Kidney (tissue), 22 donors: ENCODE measurements at places on chromosomes 1 and 21.

- no peak for DNase-seq
Measured at GRCh38 chr1:168202941-168203654, 22.7 kb upstream of the SFT2D2 start.

GRCh38 chr1:168146160-168146539, 9.4 kb upstream of the GPR161 start:
- no peak for DNase-seq

DNA sequence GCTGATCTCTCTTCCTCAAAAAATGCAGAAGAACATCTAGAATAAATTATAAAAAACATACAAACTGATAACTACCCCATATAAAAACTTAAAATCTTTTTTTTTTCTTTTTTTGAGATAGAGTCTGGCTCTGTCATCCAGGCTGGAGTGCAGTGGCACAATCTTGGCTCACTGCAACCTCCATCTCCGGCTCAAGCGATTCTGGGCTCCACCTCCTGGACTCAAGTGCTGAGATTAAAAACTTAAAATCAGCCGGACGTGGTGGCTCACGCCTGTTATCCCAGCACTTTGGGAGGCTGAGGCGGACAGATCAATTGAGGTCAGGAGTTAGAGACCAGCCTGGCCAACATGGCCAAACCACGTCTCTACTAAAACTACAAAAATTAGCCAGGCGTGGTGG, 31.1 kb downstream of the LIN9 start:
- DNase-seq: no peak

- DNase-seq: no peak
Measured at GRCh38 chr1:184324972-184325371, 61.9 kb upstream of the C1orf21 start.

GRCh38 chr1:51323778-51324177, 6.6 kb downstream of the TTC39A start:
- DNase-seq: no peak

DNA sequence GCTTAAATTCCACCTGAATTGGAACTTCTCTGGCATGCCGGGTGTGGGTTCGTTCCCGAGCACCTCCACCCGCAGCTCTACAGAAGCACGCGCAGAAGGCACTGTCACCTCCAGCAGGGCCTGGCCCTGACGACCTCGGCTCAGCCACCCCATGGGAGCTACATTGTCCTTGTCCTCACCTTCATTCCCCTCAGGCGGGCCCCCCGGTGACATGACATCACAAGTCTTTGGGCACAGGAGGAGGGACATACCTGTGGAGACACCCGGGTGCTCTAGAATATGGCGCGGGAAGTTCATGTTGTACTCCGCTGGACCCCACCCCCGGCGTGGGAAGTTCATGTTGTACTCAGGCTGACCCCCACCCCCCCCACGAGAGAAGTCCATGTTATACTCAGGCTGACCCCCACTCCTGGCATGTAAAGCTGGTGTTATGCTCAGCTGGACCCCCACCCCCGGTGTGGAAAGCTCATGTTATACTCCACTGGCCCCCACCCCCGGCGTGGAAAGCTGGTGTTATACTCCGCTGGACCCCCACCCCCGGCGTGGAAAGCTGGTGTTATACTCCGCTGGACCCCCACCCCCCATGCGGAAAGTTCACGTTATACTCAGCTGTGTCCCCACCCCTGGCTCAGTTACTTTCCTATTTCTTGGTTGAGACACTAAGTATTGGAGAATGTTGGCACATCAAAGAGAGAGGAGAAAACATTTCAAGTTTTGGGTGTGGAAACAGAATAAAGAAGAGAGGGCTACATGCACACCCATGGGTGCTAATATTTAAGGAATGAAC, 37.6 kb downstream of the UMODL1 start:
- no peak for DNase-seq

GRCh38 chr1:71273334-71273733, 192.5 kb upstream of the ZRANB2 start:
- DNase-seq: no peak
